ENCODE measurements at places on chromosomes 6 and 20. TPM values are rescaled to one million over a fixed set of nuclear protein-coding genes. Genes with fewer than 3 reads are reported as not detected.

Gene ROS1
- not detected for total RNA-seq

DNA sequence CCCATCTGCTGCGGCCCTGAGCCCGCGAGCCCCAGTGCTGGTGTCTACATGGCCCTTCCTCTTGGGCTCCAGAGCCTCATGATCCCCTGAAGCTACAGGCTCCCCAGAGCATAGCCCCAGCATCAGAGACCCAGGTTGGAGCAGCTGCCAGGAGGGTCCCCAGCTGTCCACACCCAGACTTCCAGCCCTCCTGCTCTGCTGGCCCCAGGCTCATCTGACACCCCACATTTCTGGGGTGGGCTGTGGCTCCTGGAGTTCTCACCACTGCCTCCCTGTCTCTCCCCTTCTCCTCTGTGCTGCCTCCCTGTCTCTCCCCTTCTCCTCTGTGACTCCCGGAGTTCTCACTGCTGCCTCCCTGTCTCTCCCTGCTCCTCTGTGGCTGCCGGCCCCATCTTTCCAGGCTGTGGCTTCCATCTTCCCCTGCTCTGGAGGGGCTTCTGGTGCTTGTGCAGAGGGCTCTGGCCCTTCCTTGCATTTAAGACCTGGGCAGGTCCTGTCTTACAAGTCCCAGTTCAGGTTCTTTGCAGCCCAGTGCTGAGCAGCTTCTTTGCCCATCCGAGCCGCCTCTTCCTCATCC, 108.1 kb downstream of the ERMARD start:
- DNase-seq, result peak; percentile 16
- no peaks in the 10 kb centered on the region for H3K36me3 ChIP-seq

Gene CHRNA4
- not detected for total RNA-seq

DNA sequence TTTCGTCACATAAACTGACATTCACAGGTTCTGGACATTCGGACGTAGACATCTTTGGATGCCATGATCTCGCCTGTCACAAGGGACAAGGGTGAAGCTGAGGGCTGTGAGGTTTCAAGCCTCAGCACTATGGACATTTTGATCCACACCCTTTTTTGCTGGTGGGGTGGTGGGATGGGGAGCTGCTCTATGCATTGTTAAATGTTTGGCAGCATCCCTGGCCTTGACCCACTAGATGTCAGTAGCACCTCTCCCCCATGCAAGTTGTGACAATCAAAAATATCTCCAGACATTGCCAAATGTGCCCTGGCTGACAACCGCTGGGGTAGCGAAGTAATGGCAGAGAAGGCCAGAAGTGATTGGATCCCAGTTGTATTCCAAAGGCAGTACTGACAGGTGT, 229.4 kb downstream of the TSHZ2 start:
- H3K27me3 ChIP-seq, result peaks cover 9% of the 10 kb centered on the region
- H3K4me1 ChIP-seq, result no peaks in the 10 kb centered on the region
- H3K27ac ChIP-seq, result no peak overlapping the region

Gene CLVS2
- not detected for total RNA-seq

Gene PSORS1C2
- not detected for total RNA-seq

- H3K4me3 ChIP-seq, result no peak overlapping the region
- H3K27ac ChIP-seq, result no peak overlapping the region
- H3K4me1 ChIP-seq, result no peaks in the 10 kb centered on the region
Measured at GRCh38 chr6:158611039-158611438, 33.5 kb downstream of the DYNLT1 start.

GRCh38 chr20:50315586-50316551, 125.2 kb downstream of the CEBPB start:
- no peak for DNase-seq
- H3K27ac ChIP-seq, result no peak overlapping the region
- H3K4me1 ChIP-seq, result peaks cover 12% of the 10 kb centered on the region
- peaks cover 2% of the 10 kb centered on the region for H3K36me3 ChIP-seq

DNA sequence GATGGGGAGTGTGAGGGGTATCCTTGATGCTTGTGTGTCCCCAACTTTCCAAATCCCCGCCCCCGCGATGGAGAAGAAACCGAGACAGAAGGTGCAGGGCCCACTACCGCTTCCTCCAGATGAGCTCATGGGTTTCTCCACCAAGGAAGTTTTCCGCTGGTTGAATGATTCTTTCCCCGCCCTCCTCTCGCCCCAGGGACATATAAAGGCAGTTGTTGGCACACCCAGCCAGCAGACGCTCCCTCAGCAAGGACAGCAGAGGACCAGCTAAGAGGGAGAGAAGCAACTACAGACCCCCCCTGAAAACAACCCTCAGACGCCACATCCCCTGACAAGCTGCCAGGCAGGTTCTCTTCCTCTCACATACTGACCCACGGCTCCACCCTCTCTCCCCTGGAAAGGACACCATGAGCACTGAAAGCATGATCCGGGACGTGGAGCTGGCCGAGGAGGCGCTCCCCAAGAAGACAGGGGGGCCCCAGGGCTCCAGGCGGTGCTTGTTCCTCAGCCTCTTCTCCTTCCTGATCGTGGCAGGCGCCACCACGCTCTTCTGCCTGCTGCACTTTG, at the start of gene TNF:
Gene TNF (plus strand): TSS at position 231 of the 567 bp plus-strand sequence. CDS start 177 bp downstream, at position 408.
- no peaks in the 10 kb centered on the region for H3K27me3 ChIP-seq
- H3K36me3 ChIP-seq, result peaks cover 41% of the 10 kb centered on the region
- peak within 1 kb of the TSS; percentile 92 for H3K27ac ChIP-seq
- peak; percentile 88 for DNase-seq
- H3K4me1 ChIP-seq, result peaks cover 87% of the 10 kb centered on the region

Gene CST5
- not detected for total RNA-seq

GRCh38 chr6:160733050-160733646, 31.1 kb downstream of the PLG start:
- H3K4me1 ChIP-seq, result peaks cover 8% of the 10 kb centered on the region
- H3K27ac ChIP-seq, result no peak overlapping the region
- H3K4me3 ChIP-seq, result no peak overlapping the region
- peaks cover 16% of the 10 kb centered on the region for H3K27me3 ChIP-seq
- peak; percentile 50 for DNase-seq
- H3K36me3 ChIP-seq, result no peaks in the 10 kb centered on the region

DNA sequence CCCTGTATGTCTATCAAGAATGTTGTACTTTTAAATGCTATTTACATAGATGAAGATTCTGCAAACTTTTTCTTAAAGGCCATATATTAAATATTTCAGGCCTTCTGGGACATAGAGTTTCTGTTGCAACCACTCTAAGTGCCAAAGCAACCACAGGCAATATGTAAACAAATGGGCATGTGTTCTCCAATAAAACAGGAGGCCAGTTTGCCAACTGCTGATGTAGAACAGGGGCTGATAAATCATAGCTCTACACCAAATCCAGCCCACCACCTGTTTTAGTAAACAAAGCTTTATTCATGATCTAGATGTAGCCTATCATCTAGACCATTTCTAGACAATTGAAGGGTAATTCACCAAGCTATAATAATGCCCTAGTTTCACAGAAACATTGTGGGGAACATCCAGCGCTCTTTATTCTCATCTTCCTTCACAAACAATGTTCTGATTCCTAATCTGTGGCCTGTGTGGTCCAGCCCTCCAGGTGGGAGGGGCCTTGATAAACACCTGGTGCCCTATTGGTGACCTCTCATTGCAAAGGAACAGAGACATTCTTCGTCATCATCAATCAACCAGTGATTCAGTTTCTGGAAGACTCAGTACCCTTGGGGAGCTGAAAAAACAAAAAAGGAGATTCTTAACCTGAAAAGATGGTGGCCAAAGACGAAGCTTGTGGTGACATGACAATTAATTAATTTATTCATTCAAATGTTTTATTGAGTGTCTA, 80.2 kb downstream of the PREP start:
- H3K4me3 ChIP-seq, result no peak overlapping the region
- peaks cover 16% of the 10 kb centered on the region for H3K36me3 ChIP-seq
- H3K27me3 ChIP-seq, result no peaks in the 10 kb centered on the region
- peaks cover 5% of the 10 kb centered on the region for H3K4me1 ChIP-seq
- H3K27ac ChIP-seq, result no peak overlapping the region
- no peak for DNase-seq

Gene TBPL1
- 33.9 TPM for total RNA-seq

Gene CPNE5
- total RNA-seq, result 0.94 TPM

DNA sequence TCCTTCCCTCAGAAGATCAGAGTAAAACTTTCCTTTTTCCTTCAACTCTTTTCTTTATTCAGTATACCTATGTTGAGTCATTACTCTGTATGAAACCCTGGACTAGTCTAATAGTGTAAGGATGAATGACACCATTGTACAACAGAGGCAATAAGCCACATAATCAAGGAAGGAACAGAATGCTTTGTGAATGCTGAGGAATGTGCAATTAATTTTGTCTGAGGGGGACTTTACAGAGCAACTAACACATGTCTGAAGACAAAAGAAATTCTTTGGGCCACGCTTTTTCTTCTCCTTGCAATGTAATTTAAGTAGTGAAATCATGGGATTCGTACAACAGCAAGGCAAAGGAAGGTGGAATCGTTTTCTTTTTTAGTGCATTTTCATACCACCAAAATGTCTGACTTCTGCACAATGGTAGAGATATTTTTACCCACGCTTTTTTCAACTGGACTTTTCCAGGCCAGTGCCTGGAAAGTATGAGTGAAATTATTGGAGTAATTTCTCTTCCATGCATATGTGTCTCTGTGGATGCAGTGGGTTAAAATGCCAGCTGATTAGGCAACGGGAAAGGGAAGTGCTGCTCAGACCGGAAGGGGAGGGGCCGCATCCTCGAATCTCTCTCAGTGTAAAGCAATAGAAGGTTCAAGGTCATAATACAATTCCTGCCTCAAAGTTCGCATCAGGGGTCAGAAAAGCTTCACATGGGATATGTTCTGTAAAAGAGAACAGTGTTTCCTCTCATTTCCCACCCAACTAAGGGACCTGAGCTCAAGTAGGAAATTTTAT, 89.9 kb upstream of the MTHFD1L start:
- no peaks in the 10 kb centered on the region for H3K27me3 ChIP-seq
- peaks cover 8% of the 10 kb centered on the region for H3K36me3 ChIP-seq
- DNase-seq, result no peak
- H3K27ac ChIP-seq, result no peak overlapping the region
- no peak overlapping the region for H3K4me3 ChIP-seq

Gene SIRPB1
- total RNA-seq, result 6.0 TPM

GRCh38 chr6:89385156-89385667, 26.9 kb downstream of the RRAGD start:
- no peaks in the 10 kb centered on the region for H3K36me3 ChIP-seq
- H3K27me3 ChIP-seq, result peaks cover 4% of the 10 kb centered on the region
- no peak for DNase-seq

Gene GJA1
- total RNA-seq, result not detected

Gene ENPP4
- total RNA-seq, result 7.1 TPM

GRCh38 chr6:161366301-161366923, 92.6 kb upstream of the AGPAT4 start:
- no peak for DNase-seq
- no peaks in the 10 kb centered on the region for H3K27me3 ChIP-seq
- H3K27ac ChIP-seq, result no peak overlapping the region
- H3K36me3 ChIP-seq, result peaks cover 3% of the 10 kb centered on the region
- no peaks in the 10 kb centered on the region for H3K4me1 ChIP-seq

GRCh38 chr6:28880894-28881780, 42.6 kb downstream of the TRIM27 start:
- peak overlapping the region; percentile 25 for H3K27ac ChIP-seq
- H3K4me1 ChIP-seq, result peaks cover 41% of the 10 kb centered on the region
- DNase-seq, result peak; percentile 73
- peaks cover 8% of the 10 kb centered on the region for H3K36me3 ChIP-seq

- no peaks in the 10 kb centered on the region for H3K4me1 ChIP-seq
- no peak for DNase-seq
- no peak overlapping the region for H3K27ac ChIP-seq
- H3K36me3 ChIP-seq, result no peaks in the 10 kb centered on the region
- peaks cover 16% of the 10 kb centered on the region for H3K27me3 ChIP-seq
Measured at GRCh38 chr20:47863981-47864380, 78.7 kb upstream of the SULF2 start.

DNA sequence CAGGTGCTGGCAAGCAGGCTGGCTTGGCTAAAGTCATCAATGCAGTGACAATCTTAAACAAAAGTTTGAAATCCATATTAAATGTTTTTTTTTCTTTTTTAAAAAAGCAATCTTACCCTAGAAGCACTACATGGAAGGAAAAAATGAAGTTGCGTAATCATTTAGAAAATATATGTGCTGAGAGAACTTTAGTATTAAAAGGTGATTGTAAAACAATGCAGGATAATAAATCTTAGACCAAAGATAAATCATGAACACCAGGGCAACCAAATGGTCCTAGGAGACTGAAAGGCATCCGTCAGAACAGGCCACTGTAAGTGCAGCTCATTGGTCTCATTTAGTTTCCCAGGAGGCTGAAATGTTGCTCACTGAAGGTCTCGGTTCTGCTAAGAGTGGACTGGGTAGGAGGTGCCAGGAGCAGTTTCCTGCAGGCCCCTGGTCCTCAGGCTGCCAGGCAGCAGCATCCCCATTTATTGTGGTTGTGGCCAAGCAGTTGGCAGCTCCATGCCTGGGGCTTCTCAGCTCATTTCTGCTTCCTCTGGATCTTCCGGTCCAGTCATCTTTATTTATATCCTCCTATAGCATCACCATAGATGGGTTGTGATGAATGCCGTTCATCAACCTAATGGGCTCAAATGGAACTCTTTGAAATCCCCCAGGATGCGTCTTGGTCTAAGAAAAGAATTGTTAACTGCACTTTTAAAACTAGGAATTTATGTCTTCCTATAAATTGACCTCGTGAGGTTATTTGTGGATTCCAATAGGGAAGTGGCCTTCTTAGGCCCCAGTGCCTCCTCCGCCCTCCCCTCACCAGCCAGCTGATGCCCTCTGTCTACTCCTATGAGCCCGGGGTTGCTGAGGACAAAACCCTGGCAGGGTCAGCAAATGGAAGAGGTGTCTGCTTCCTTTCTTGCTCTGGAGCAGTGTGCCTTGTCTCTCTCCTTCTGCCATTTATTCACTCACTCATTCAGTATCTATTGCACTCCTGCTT, 269.0 kb downstream of the UST start:
- no peaks in the 10 kb centered on the region for H3K36me3 ChIP-seq
- no peak overlapping the region for H3K4me3 ChIP-seq
- H3K27ac ChIP-seq, result no peak overlapping the region
- no peaks in the 10 kb centered on the region for H3K4me1 ChIP-seq

Gene C20orf96
- total RNA-seq, result 8.2 TPM

- no peak overlapping the region for H3K27ac ChIP-seq
- DNase-seq, result no peak
- peaks cover 2% of the 10 kb centered on the region for H3K27me3 ChIP-seq
Measured at GRCh38 chr20:37936451-37936850, 33.5 kb downstream of the VSTM2L start.

DNA sequence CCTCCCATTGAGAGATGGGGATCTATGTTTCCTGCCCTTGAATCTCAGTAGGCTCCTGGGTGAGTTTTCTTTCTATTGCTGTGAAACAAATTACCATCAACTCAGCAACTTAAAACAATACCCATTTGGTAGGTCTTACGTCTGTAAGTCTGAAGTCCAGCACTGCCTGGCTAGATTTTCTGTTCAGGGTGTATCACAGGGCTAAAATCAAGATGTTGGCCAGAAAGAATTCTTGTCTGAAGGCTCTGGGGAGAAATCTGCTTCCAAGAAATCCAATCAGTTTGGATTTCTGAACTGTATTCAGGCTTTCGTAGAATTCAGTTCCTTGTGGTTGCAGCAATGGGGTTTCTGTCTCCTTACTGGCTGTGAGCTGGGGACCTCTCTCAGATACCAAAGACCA, 99.6 kb upstream of the SLC24A3 start:
- no peaks in the 10 kb centered on the region for H3K4me1 ChIP-seq
- H3K4me3 ChIP-seq, result no peak overlapping the region
- DNase-seq, result no peak
- no peak overlapping the region for H3K27ac ChIP-seq
- H3K27me3 ChIP-seq, result no peaks in the 10 kb centered on the region

Measured in activated CD8-positive, alpha-beta memory T cell treated with anti-CD3 and anti-CD28 coated beads, Interleukin-2, amount 10 ng/mL, durations not matched to agents 7 days and 5 days (primary cell).